ENCODE measurements at places on chromosomes 3 and 15. TPM values are rescaled to one million over a fixed set of nuclear protein-coding genes. Genes with fewer than 3 reads are reported as not detected.

Gene HCN4
- total RNA-seq: not detected

Gene SLC38A3
- not detected for total RNA-seq

Gene LMOD3
- total RNA-seq: not detected

Gene TMC3
- not detected for total RNA-seq

Gene PODXL2
- total RNA-seq: 1.3 TPM

Gene C2CD4A
- 2.6 TPM for total RNA-seq

Gene PCOLCE2
- 0.57 TPM for total RNA-seq

Gene SLC22A14
- not detected for total RNA-seq

Gene PLS1
- 4.5 TPM for total RNA-seq

Gene CP
- total RNA-seq: not detected

Measured in activated CD4-positive, alpha-beta memory T cell treated with anti-CD3 and anti-CD28 coated beads for 36 hours (primary cell).